ENCODE measurements at places on chromosomes 11 and 22.

- DNase-seq, result no peak
These were observed 120.5 kb downstream of the HIPK3 start for GRCh38 chr11:33377412-33378370.

DNA sequence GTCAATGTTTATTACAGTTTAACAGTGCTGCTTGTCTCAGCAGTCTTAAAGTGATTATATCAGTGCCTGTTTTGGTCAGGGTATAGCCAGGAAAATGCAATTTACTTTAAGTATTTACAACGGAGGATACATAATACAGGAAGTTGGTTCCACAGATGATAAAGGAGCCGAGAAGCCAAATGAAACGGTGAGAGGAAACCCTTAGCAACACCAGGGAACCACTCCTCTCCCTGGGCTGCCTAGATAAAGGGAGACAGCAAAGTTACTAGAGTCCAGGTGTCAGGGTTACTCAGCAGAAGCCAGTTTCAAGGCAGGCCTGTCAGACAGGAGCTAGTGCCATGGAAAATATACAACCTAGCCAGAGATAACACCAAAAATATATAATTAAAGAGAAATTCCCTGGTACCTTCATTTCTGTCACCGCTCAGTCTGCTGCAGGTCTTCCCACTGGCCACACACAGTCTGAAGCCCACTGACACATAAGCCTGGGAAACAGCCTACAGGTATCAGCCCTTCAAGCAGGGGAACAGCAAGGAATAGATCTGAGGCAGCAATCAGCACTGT lies 55.5 kb downstream of the FAM76B start:
- DNase-seq, result no peak

DNA sequence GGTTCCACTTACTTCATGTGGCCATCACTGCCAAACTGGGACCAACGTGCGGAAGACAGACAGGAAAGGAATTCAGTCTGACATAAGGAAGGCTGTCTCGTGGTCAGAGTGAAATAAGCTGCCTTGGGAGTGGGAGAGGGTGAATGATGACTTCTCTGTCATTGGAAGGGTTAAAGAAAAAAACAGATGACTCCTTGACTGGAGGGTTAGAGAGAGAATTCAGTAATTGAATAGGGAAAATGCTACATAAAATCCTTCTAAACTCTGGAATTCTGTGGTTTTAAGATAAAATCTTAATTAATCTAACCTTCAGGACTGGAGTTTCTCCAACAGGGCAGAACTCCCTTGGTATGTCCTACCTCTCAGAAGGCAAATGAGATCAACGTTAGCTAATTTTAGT lies 33.8 kb downstream of the RAB30 start:
- DNase-seq, result no peak

GRCh38 chr11:122851366-122851966 lies 13.2 kb downstream of the CRTAM start:
- DNase-seq, result no peak

DNA sequence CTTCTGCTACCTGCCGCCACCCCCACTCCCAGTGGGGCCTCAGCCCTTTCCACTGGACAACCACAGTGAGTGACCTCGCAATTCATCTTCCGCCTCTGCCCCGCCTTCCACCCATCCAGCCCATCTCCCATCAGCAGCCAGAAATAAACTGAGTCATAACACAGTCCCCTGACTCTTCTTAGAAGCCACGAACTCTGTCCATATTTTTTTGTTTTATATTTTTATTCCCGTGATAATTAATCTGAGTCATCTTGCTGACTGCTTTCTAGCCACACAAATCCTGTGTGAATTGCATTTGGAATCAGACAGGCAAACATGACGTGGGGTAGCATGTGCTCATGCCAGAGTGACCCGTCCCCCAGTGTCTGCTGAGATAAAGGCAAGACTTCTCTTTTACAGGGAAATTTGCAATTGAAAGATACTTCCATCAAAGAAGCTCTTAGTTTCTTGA lies 7.0 kb downstream of the FADD start:
- peak; percentile 69 for DNase-seq

- DNase-seq, result no peak
These were observed 256.5 kb downstream of the GUCY1A2 start for GRCh38 chr11:106761745-106762144.

DNA sequence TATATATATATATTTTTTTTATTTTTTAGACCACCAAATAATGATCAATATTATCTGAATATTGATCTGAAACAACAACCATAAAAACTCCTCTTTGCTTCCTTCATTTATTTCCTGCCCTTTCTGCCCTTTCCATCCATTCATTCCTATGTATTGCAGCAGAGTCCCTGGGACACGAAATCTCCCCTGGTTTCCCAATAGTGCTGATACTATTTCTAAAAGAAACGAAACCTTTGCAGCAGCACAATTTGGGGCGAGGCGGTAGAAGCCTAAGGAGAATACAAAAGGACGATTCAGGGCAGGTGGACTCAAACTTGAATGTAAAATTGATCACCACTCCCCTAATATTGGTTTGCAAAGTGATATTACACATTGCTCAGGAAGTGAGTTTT lies 16.9 kb upstream of the AMOTL1 start:
- no peak for DNase-seq

- peak; percentile 57 for DNase-seq
These were observed 195.9 kb downstream of the SWAP70 start for GRCh38 chr11:9859554-9860305.

DNA sequence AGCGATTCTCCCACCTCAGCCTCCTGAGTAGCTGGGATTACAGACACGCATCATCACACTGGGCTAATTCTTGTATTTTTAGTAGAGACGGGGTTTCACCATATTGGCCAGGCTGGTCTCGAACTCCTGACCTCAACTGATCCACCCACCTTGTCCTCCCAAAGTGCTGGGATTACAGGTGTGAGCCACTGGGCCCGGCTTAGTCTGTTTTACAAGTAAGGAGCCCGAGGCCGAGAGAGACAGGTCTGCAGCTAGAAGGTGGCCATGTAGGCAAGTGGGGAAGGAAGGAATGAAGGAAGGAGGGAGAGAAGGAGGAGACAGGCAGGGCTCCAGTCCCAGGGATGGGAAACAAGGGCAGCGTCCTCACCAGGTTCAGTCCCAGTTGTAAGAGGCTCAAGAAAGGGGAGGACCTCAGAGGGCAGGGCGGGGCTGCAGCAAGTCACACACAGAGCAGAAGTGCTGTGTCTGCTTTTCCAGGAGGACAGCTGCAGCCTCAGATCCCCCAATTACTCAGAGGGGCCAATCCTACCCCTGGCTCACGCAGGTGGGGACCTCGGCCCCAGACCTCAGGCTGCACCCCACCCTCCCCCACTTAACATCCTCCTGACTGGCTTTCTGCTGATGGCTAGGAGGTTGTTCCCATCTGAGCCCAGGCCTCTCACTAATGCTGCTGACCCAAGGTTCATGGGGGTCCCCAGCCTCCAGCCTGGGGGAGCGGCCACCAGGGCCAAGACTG lies 53.8 kb upstream of the PRR5 start:
- no peak for DNase-seq

DNA sequence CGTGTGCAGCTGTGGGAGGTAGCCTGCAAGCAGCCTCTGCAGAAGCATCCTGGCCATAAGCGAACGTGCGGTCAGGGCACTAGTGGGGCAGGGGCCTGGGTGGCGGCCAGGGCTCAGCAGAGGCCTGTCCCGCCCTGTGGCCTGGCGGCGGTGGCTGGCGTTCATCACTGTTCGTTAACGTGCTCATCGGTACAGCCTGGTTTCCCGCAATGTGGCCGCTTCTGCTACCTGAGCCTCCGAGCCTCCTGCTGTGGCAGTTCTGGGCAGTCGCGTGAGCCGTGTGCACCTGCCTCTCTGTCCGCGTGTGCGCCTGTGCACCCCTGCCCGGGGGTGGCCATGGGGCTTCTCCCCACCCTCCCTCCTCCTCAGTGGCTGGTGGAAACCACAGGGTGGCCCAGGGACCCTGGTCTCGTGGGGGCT lies 117.9 kb downstream of the KCNQ1OT1 start:
- no peak for DNase-seq

DNA sequence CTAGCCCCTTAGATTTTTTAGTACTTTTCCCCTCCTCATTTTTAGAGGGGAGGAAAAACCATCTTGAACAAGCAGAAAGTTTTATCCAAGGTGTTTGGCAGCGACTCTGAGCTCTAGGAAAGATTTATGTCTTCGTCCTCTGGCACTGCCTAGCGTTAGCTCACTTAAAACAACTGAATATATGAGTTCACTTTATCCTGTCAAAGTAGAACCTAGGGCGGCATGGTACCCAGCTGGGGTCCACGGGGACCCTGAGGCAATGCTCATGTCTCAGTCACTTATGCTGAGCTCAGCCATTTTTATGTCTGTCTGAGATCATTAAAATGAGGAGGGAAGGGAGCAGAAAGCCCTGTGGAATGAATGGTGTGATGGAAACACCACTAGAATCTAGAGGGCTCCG lies 14.2 kb upstream of the VSIG10L2 start:
- no peak for DNase-seq

DNA sequence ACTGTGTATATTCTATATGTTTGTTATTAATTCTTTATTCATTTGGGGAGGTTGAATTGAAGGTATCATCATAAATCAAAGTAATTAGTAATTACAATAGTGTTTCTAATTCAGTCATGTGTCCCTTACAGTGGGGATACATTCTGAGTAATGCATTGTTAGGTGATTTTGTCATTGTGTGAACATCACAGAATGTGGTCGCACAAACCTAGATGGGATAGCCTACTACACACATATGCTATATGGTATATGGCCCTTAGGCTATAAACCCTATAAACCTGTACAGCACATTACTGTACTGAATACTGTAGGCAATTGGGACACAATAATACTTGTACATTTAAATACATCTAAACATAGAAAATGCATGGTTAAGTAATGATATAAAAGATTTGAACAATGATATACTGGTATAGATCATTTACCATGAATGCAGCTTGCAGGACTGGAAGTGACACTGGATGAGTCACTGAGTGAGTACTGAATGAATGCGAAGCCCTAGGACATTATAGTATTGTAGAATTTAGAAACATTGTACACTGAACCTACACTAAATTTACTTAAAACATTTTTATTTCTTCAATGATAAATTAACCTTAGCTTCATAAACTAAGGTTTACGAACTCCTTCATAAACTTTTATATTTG lies 936.2 kb upstream of the CHORDC1 start:
- DNase-seq, result no peak

- DNase-seq, result no peak
These were observed 1.0 kb downstream of the APLNR start for GRCh38 chr11:57235761-57236703.

DNA sequence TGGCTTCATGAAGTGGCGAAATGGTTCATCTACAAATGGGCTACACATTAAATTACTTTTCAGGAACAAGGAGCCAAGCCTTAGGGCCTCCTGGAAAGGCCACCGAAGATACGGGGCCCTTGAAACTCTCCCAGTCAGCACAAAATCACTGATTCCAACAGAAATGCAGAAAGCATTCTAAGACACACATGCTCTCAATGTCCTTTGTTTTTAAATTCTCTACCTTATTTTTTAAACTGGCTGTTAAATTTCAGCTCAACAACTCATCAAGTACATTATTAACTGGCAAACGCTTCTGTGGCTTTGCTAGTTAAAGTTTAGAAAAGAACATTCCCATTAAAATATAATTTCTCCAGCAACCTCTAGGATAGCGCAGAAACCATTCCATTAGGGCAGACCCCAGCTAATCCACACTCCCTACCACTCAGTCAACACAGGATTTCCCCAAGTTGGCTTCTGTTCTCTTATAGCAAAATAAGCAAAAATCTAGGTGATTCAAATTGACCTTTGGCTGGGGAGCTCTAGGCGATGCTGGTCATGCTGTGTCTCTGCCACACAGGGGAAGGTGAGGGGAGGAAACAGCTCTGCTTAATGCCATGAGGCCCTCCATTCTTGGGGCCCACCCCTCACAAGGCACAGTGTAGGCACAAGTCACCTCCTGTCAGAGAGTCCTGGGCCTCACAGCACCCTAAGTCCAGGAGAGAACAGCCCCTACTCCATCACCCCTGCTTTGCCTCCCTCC lies 47.1 kb downstream of the PLEKHA7 start:
- no peak for DNase-seq

GRCh38 chr11:33540427-33540826 lies 160.2 kb downstream of the C11orf91 start:
- DNase-seq, result no peak

GRCh38 chr22:34225278-34225677 lies 305.0 kb upstream of the LARGE1 start:
- no peak for DNase-seq

DNA sequence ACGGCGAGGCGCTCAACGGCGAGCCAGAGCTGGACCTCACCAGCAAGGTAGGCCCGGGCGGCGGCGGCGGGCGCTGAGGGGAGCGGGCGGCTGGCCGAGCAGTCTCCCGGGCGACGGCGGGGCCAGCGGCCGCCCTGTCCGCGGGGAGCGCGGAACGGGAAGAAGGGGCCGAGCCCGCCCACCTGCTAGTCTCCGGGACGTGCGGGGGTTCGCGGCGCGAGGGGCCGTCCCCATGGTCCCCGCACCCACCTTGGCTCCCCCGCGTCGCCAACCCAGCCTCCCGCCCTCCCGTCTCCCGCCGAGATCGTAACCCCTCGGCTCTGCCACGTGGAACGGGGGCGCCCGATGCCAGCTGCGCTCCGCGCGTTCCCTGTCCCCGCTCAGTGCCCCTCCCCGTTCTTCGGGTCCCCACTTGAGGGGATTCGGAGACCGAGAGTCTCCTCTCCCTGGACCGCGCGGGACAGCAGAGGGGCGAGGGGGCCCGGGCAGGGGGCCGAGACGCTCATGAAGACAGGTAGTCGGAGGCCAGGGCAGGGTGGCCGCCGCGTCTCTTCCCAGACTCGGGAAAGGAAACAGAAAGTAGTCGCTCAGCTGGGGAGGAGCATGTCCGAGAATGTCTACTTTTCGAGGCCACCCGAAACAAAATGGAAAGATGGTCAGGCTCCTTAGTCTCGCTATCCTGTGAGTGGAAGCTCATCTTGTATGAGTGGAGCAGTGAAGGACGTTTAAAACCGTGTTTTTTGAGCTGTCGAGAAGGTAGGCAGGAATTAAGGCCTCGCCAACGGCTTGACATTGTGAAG lies 557 bp downstream of the GTPBP1 start:
- DNase-seq, result no peak

GRCh38 chr11:130054966-130055365 lies 14.7 kb upstream of the APLP2 start:
- no peak for DNase-seq

- DNase-seq, result no peak
These were observed 13.6 kb downstream of the PLEKHB1 start for GRCh38 chr11:73659961-73660360.

DNA sequence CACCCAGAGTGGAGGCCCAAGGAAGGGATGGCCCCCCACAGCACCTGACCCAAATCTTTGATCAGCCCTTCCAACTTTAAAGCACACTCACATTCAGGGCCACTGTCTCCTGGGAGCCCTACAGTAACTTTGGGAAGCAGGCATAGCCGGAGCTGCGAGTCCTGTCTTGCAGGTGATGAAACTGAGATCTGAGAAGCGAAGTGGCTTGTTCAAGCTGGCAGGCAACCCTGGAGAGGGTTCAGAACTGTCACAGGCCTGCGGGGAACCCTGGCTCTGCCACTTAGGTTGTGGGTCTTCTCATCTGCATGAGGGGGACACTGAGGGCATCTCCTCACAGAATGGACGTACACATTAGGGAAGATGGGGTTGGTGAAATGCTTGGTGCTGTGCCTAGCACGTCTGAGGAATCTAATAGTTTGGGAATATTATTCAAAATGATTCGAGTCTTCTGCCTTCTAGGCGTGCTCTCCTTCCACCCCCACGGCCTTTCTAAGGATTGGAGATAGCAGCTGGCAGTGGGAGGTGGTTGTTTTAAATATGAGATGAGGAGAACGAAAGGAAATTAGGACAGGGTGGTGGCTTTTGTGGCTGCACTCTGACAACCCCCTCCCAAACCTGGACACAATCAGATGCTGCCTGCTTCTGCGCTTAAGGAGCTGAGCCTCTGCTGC lies 18.8 kb upstream of the SUN2 start:
- no peak for DNase-seq
